ENCODE measurements at places on chromosomes 4 and X.

DNA sequence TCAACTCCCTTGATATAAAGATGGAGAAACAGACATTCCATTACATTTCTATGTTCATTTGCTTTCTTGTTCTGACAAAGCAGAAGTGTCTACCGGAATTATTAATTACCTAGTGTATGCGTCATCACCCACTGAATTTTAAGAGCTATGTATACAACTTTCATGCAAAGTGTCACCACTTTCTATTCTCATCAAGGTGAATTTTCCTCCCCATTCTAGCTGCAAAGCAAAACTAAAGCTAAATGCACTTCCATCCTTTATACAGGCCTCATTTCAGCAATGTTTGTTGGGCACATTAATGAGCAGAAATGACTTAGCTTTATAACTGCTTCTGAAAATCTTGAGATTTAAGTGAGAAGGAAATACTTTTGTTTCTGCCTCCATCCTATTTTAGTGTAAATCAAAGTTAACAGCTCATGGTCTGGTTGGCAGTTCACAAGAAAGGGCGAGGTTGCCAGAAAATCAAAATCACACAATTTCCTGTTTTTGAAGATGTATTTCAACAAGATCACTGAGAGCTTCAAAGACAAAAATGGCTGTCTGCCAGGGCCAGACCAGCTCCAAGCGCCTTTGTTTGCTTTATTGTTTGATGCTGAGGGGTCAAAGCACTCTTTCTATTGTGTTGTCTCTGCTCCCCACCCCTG is 7.2 kb upstream of the FAM9C start:
- no peak for DNase-seq

DNA sequence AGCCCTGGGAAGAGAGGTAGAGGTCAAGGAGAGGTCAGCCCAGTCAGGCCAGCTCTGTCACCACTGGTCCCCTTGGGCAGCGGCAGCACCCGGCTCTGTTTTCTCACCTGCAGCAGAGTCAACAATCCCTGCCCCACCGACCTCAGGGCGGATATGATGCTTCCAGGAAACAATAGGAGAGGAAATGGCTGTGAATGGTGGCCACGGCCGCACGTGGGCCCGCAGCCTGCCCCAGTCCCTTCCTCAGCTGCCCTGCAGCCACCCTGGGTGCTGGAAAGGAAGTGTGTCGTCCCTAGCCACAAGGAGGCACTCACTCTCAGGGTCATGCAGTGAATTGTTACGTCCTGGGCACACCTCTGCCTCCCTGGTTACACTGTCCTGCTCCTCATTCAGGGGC is 92.5 kb upstream of the ENPP6 start:
- no peak for DNase-seq

GRCh38 chr4:133588306-133588705 is 439.2 kb downstream of the PCDH10 start:
- no peak for DNase-seq

DNA sequence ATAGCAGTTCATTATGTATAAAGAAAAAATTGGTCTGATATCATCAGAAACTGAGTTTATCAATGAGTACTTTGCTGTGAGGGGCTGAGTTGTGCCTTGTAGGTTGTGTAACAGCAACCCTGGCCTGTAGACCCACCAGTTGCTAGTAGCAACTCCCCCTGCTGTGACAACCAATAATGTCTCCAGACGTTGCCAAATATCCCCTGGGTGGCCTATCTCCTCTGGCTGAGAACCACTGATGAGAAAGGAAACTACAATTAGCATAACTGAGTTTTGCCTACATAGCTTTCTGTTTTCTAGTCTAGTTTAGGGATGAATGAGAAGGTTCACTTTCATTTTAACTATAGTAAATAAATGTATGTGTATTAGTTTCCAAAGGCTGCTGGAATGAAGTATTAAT is 234.1 kb downstream of the CPE start:
- no peak for DNase-seq

All from NCI-H1930 (cell line).